ENCODE measurements at places on chromosomes 7 and 10. TPM values are rescaled to one million over a fixed set of nuclear protein-coding genes. Genes with fewer than 3 reads are reported as not detected.

- DNase-seq = no peak
Observed at GRCh38 chr10:4028027-4028471, 243.0 kb upstream of the KLF6 start.

The TEX36 gene
- total RNA-seq = not detected

GRCh38 chr7:18566829-18567228 lies 71.3 kb downstream of the HDAC9 start:
- no peak for DNase-seq

The ASIC3 gene
- 14.4 TPM for total RNA-seq

The ADAMTS14 gene
- 0.37 TPM for total RNA-seq

DNA sequence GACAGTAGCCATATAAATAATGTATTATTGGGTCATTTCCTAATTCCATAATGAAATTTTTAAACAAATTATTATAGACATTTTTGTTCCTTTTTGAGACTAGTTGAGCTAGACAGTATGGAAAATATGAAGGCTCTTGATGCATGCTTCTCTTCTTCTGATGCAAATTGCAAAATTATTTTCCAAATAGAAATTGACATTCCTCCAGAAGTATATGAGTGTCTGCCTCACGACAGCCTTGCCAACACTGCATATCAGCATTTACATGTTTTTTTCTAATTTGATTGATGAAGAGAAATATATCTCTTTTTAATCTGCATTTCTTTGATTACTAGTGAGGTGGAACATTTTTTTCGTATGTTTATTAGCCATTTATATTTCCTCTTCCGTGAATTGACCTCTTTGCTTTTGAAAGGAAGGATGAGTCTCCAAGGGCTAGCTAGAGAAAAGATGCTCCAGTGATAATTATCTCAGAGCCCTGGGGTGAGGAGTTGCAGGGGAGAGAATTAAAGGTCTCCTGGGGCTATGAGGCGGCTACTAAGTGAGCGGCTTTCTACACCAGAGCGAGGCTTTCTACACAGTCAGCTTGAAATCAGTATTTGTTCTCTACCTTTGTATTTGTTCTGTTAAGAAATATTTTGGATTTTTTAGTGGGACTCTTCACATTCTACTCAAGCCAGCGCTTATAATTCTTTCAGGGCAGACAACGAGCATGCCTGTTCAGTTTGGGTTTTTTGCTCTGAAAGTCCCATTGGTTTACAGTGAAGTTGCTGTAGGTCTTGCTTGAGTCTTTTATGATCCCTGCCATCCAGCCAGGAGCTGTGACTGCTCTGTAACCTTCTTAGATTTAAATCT lies 712.2 kb upstream of the GALNT17 start:
- DNase-seq = no peak

DNA sequence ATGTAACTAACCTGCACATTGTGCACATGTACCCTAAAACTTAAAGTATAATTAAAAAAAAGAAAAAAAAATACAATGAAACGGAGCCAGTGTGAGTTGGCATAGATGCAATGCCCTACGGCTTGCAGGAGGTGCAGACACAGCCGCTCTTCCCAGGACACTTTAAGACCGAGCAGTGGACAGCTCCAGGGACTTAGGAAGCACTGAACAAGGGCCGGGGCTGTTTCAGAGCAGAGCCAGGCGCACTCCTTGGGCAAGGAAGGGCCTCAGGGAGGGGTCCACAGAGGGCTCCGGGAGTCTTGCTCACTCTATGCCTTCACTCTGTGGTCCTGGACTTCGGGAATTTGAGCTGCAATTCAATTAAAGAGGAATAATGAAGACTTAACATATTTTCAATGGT lies 355.3 kb downstream of the TCERG1L start:
- no peak for DNase-seq

DNA sequence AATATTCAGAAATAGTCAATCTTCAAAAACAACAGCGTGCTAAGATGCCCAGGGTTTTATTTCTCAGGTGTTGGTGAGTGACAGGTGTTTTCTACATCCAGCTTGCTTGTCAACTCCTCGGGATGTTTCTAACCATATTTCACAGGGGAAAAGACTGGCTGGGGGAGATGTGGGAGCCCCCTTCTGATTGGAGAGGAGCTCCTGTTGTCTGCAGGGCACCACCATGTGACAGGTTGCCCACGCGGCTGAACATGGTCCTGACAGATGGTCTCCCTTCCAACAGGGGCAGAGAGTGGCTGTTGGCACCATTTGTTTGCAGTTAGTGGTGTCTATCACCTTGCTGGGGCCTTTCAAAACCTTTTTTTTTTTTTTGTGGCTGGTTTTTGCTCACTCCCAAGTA lies 16.5 kb upstream of the GPR26 start:
- DNase-seq = no peak

DNA sequence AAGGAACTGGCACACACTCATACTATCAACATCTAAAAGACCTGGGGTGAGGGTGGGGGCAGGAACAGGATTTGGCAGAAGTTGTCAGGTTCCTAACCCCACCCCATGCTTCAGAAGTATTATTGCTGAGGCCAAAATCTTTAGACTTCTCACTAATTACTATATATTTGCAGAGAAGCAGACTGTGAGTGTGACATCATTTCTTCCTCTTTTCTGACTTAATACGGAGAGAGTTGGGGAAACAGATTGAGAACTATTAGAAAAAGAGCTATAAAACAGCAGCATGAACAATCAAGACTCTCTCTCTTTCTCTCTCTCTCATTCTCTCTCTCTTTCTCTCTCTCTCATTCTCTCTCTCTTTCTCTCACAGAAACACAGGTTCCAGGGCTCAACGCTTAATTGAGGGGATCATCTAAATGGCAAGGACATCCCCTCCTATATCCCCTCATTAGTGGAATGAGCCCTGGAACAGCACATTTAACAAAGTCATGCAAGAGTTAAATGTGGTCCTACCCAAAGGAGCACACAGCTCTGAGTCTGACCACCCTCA lies 94.8 kb downstream of the KCNMA1 start:
- no peak for DNase-seq

The ADARB2 gene
- total RNA-seq = 0.60 TPM

The ERVW-1 gene
- not detected for total RNA-seq

DNA sequence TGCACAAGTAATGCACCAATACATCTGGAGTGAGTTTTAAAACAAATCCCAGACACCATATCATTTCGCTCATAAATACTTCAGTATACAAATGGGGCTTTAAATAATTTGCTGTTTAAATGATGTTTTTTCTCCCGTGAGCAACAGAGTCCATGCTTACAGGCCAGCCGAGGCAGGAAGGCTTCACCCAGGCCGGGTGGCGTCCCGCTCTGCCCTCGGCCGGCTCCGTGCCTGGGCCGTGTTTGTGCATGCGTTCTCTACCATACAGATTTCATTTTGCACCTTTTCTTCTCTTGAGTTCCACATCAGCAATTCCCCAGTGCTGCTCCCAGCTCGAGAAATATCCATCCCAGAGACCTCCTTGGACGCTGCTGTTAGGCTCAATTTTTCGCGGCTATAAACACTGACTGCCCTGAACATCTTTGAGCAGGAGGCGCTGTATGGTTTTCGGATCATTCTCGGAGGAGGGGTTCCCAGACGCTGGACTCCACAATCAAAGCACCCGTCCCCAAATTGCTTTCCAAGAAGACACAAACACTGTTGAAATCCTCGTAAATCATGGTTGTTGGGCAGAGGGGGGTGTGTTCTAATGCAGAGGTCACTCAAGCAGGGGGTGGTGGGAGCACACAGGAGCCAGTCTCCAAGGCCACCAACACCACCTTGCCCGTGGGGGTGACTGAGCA lies 91.6 kb downstream of the MICALL2 start:
- DNase-seq = no peak

The NODAL gene
- total RNA-seq = not detected
